A549 treated with dexamethasone at 1 μM for 4 hours (cell line): ENCODE measurements at places on chromosomes 11 and 22. TPM values are rescaled to one million over a fixed set of nuclear protein-coding genes. Genes with fewer than 3 reads are reported as not detected.

The BET1L gene
- total RNA-seq: 38.1 to 45.7 TPM (median 44.2 TPM) in 5 replicates

The SLC1A2 gene
- total RNA-seq: 0.08 to 0.15 TPM (median 0.12 TPM) in 5 replicates

The TNRC6B gene
- 3.6 to 7.3 TPM (median 6.3 TPM) in 5 replicates for total RNA-seq

The RELT gene
- 5.3 to 6.7 TPM (median 6.1 TPM) in 5 replicates for total RNA-seq

The OR5P2 gene
- total RNA-seq: not detected in 5 replicates

The MMP27 gene
- total RNA-seq: not detected in 5 replicates

The CCDC73 gene
- 0.03 to 0.04 TPM in 2 of 5 replicates, not detected in the others for total RNA-seq

The BEST1 gene
- 1.3 to 5.6 TPM (median 1.6 TPM) in 5 replicates for total RNA-seq

The MCHR1 gene
- not detected in 5 replicates for total RNA-seq

The APOA5 gene
- total RNA-seq: 0.05 TPM in 1 of 5 replicates, not detected in the others

The SPA17 gene
- total RNA-seq: 17.8 to 33.0 TPM (median 19.6 TPM) in 5 replicates

The TMEM121B gene
- 0.11 to 0.16 TPM (median 0.15 TPM) in 5 replicates for total RNA-seq

The SCARF2 gene
- 0.73 to 1.2 TPM (median 0.82 TPM) in 5 replicates for total RNA-seq

The MS4A8 gene
- total RNA-seq: not detected in 5 replicates

The LZTR1 gene
- total RNA-seq: 9.3 to 21.4 TPM (median 16.8 TPM) in 5 replicates

The SORL1 gene
- total RNA-seq: 1.0 to 2.1 TPM (median 1.7 TPM) in 5 replicates

The GAL3ST1 gene
- total RNA-seq: 7.0 to 11.8 TPM (median 11.1 TPM) in 5 replicates

The ALDH3B1 gene
- 107 to 145 TPM (median 128 TPM) in 5 replicates for total RNA-seq

The POU2AF1 gene
- total RNA-seq: 0.04 to 0.31 TPM in 2 of 5 replicates, not detected in the others

The MAPK12 gene
- total RNA-seq: 16.4 to 26.6 TPM (median 22.3 TPM) in 5 replicates

The AMPD3 gene
- 6.3 to 8.9 TPM (median 6.8 TPM) in 5 replicates for total RNA-seq

The GVQW3 gene
- 0.63 to 1.2 TPM (median 0.96 TPM) in 5 replicates for total RNA-seq

The ESAM gene
- total RNA-seq: 9.4 to 12.9 TPM (median 12.1 TPM) in 5 replicates

The UPK3A gene
- total RNA-seq: not detected in 5 replicates

The MMP12 gene
- total RNA-seq: 0.04 to 0.12 TPM (median 0.08 TPM) in 4 of 5 replicates, not detected in the other

The OR2AG1 gene
- total RNA-seq: not detected in 5 replicates

The SCGB1A1 gene
- total RNA-seq: 0.27 to 0.32 TPM in 2 of 5 replicates, not detected in the others

The APLNR gene
- total RNA-seq: 0.04 TPM in 1 of 5 replicates, not detected in the others

The CHRDL2 gene
- total RNA-seq: 3.1 to 5.0 TPM (median 4.4 TPM) in 5 replicates

The MAPK8IP2 gene
- total RNA-seq: 2.5 to 4.0 TPM (median 3.6 TPM) in 5 replicates

The MS4A15 gene
- not detected in 5 replicates for total RNA-seq

The DTX4 gene
- 3.6 to 4.7 TPM (median 4.5 TPM) in 5 replicates for total RNA-seq
